ENCODE measurements at places on chromosomes 1 and 21. TPM values are rescaled to one million over a fixed set of nuclear protein-coding genes. Genes with fewer than 3 reads are reported as not detected.

The CYP4A22 gene
- total RNA-seq, result not detected

The TMEM200B gene
- total RNA-seq, result 4.3 TPM

The SLAMF8 gene
- total RNA-seq, result not detected

The CCDC18 gene
- 5.1 TPM for total RNA-seq

The NFASC gene
- 47.6 TPM for total RNA-seq

The NUAK2 gene
- 7.9 TPM for total RNA-seq

The SLC30A10 gene
- total RNA-seq, result 0.07 TPM

The TNFRSF1B gene
- total RNA-seq, result 4.5 TPM

The NCAM2 gene
- total RNA-seq, result 9.1 TPM

The TNN gene
- not detected for total RNA-seq

The PTGFR gene
- total RNA-seq, result 28.9 TPM

The DNALI1 gene
- 3.9 TPM for total RNA-seq
